ENCODE measurements at places on chromosomes 7 and 10.

- DNase-seq: no peak
These were observed 581.3 kb downstream of the ATRNL1 start for GRCh38 chr10:115674496-115674895.

DNA sequence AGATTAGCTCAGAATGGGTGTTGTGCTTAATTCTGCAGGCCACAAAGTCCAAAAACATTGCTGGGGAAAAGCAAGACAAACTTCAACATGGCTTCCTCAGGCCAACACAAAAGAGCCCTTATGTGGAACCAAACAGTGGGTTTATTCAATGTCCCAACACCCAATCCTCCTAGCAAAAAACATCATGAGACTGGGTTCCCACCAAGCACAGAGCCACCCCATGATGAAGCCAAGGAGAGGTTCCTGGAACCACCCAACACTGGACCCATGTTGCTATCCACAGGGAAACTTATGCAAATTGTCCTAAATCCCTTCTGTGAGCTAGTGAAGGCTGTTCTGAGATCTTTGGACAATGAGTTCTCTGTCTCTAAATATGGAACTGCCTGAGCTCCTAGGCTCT lies 24.0 kb downstream of the SLC25A13 start:
- DNase-seq: no peak

DNA sequence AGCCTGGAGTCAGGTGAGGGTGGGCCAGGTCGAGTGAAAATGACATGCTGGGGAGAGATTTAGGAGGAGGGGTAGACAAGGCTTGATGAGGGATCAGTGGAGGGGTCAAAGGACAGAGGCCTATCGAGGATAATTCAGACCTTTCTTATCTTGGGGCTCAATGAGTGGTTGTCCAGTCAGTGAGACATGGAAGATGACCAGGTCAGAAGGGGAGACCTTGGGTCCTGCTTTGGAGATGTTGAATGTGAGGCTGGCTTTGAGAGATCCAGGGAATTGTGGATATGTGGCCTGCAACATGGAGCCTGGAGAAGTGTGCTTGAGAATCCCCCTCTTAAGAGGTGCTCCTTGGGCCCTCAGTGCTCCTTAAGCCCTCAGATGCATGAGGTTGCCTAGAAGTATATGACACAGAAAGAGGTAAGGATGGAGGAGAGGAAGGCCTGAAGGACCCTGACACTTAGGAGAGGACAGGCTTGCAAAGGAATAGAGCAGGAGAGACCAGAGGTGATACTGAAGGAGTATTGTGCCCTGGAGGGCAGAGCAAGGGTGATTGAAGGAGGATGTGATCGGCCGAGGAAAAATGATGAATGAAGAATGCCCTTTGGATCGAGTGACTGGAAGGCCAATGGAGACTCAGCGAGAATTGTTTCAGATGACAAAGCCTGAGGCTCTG lies 129.8 kb upstream of the GPR26 start:
- no peak for DNase-seq

DNA sequence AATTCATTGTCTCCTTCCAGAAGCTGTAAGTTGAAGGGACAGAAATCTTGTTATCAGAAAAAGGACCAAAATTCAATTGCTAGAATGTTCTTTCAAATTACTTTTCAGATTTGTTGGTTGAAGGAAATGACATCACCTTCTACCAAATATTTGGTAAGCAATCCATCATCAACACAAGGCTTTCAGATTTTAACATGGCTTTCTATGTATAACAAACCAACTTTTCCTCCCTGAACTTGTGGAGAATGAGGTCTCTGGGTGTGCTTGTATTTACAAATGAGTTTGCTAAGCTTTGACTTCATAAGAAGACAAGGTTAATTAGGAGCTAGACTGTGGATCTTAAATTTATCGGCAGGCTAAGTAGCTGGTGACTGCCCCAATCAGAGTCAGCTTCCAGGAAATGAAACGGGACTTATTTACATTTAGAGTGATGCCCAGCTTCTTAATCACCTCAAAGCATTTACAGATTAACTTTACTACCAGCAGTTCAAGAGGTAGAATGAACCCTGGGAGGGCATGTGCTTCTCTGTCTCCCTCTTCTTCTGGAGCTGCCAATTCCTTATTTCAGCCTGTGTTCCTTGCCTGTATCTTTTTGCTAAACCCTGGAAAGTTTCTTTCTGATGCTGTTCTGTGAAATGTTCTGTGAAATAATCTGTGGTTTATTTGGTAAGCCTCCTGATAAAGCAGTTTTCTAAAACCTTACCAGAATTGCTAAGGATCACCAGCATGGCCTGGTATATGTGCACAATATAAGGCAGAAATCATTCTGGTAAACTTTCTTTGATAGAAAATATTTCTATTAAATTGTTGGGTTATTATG lies 248.8 kb upstream of the FZD8 start:
- DNase-seq: no peak

DNA sequence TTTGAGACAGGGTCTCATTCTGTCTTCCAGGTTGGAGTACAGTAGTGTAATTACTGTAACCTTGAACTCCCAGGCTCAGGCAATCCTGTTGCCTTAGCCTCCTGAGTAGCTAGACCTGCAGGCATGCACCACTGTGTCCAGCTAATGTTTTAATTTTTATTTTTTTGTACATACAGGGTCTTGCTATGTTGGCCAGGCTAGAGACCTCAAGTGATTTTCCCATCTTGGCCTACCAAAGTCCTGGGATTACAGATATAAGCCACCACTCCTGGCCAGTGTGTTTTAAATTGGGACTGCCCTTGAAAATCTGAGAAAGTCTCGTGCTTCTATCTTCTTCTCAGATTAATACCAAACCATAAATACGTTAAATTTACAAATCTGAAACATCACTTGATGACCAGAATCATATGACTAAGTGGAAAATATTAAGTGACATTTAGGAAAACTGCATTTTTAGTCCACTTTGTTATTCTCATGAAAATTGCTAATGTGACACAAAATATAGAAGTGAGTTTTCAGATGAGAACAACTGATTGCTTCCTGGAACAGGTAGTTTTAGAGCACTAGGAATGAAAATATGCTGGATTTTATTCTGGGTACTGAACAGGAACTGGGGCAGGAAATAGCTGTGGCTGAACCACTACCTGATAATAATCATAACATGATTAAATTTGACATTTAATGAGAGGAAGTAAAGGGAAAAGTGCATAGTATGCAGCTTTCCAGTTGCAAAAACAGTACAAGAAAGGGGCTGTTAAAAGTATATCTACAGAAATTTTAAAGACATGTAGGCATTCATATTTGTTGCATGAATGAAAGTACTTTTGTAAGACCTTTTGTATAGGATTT lies 4.2 kb downstream of the PHTF2 start:
- no peak for DNase-seq
